ENCODE measurements at places on chromosomes 2 and 18.

DNA sequence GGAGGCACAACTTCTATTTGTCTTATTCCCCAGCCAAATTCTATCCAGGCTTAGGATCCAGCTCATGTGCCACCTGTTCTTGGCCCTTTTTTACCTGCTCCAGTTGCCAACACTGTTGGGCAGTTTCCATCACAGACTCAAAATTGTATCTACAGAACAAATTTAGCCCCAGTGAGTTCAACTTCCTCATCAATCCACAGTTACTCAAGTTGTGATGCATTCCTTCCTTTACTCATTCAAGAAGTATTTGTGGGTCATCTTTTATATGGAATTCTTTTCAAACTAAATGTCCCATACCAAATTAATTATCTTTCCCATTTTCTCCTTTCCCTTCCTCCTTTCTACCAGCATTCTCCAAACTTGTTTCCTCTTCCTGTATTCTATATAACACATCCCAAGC, 12.7 kb upstream of the DDX18 start:
- DNase-seq, result no peak

DNA sequence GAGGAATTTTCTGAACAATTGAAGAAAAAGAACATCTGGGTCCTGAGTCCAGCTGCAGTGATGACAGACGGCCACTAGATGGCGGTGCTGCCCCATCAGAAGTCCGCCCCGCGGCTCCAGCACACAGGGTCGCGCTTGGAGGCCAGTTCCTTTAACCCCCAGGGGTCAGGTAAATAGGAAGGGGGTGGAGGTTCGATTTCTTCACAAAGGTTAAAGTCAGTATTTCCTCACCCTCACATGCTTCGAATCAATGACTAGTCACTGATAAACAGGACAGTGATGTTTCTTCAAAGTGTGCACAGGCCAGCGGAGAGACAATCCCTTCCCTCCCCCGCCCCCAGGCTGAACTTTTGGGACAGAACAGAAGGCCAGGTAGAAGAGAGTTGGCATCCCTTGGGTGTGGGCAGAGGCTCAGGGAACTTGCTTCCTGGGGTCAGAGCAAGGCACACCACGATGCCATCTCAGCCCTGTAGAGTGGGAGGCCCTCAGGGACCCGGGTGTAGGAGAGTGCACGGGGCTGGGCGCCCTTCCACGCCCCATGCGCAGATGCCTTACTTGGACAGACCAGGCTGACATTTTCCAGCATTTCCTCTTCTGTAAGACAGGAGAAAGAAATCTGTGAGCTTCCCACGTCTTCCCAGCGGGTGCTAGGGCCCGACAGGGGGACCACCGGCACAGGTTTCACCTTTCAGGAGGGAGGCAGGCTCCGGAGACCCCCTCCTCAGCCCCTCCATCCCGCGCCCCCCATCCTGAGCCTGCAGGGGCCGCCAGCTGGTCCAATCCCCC, 722 bp downstream of the APOB start:
- DNase-seq, result peak; percentile 51

- no peak for DNase-seq
Measured at GRCh38 chr18:7953095-7953958, 386.2 kb downstream of the PTPRM start.

DNA sequence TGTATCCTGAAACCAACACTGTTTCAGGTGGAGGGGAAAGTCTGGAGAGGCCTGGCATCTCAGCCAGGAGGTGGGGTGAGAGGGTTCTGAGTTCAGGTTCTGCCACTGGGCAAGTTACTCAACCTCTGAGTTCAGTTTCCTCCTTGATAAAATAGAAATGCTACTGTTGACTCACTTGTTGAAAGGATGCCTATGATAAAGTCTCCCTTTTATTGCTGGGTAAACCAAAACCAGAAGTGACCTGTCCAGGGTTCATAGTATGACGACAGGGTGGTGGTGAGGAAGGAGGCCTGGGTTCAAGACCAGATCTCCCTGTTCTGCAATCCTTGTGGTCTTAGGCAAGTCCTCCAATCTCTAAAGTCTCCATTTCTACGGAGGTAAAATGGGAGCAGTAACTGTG, 232.7 kb downstream of the PRKCE start:
- no peak for DNase-seq

DNA sequence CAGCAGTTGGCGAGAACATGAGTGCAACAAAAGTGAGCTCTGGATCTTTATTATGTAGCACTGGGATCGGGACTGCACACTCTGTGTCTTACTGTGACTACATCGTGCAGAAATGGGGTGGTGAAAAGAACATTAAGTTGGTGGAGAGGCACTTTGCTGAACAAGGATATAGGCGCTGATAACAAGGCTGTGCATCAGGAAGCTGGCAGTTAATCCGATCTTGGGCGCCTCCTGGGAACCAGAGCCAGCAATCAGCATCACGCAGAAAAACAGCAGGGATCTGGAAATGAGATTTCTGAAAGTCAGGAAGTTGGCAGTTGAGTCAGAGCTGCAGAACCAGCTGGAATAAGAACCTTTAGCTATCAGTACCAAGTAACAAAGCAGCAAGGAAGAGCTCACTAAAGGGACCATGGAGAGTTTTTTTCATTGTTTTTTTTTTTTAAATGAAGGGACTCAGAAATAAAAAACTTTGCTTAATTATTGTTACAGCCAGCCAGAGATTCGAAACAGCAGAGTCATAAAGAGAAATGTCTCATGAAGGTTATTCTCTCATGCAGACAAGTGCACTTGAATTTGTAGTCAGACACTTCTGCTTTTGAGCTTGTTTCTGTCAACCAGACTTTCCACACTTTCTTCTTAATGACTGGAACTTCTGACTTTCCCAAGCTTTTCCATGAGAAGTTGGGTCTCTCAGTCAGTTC, 22.8 kb upstream of the MYO3B start:
- no peak for DNase-seq

GRCh38 chr2:109213646-109214433, 84.8 kb downstream of the SH3RF3 start:
- DNase-seq, result no peak

GRCh38 chr2:189569295-189569910, 11.2 kb downstream of the SLC40A1 start:
- no peak for DNase-seq

DNA sequence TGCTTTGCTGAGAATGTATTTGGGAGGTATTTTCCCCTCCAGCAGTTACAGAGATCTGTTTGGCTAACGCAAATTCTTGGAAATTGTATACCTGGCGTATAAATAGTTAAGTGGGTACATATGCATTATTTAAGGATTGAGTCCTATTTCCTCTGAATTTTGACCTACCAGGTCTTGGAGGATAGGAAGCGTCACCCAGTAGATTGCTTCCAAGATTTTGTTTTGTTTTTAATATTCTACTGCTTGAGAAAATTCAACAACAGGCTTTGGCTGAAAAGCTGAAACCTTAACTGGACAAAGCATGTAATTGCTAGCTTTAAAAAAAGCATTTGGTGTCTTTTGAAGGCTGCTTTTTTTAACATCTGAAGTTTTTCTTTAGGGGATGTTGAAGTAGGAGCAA, 150.1 kb downstream of the WDSUB1 start:
- no peak for DNase-seq

GRCh38 chr2:102484310-102485061, 11.5 kb downstream of the SLC9A4 start:
- DNase-seq, result no peak

GRCh38 chr2:234670806-234671205, 173.9 kb upstream of the ARL4C start:
- no peak for DNase-seq

DNA sequence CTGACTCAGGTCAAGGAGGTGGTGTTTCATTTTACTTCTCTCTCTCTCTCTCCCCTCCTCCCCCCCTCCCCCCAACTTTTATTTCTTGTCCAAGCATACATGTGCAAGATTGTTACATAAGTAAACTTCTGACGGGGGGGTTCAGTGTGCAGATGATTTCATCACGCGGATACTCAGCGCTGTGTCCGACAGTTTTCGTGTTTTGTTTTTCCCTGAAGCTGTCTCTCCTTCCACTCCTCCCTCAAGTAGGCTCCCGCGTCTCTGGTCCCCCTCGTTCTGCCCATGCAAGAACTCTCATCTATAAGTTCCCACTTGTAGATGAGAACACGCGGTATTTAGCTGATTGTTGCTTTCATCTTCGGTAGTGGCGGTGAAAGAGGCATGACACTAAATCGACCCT, 111.0 kb upstream of the ANKRD30BL start:
- no peak for DNase-seq

DNA sequence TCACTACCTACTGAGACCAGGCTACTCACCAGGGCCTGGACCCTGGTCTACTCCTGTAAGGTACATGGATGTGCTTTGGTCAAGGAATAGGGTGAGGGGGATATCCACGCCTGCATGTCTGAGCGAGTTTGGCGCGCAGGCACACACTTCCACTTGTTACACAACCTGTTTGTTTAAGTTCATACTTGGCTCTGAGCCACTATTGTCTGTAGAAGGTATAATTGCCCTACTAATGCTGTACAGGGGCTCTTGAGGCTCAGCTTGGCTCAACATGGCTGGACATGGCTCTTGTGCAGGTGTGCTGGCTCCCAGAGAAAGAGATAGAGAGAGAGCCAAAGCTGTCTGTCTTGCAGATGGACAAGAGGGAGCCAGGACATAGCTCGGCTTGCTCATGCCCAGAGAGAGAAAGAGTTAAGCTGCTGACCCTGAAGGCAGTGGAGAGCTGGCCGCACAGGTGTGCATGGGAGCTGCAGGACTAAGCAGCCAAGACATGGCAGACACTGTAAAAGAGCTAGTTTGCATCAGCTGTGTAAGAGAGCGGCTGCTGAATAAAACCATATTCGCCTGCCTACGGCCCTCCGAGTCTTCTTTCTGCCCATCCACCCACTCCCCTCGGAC, 35.2 kb downstream of the NPPC start:
- DNase-seq, result no peak

- DNase-seq, result no peak
Measured at GRCh38 chr2:99737537-99737936, 247.7 kb upstream of the REV1 start.

GRCh38 chr2:16102976-16103380, 162.6 kb downstream of the MYCN start:
- no peak for DNase-seq

GRCh38 chr2:94958245-94958644, 67.3 kb upstream of the MAL start:
- DNase-seq, result no peak

All from omental fat pad (tissue), 4 donors.